ENCODE measurements at places on chromosomes 4 and X. TPM values are rescaled to one million over a fixed set of nuclear protein-coding genes. Genes with fewer than 3 reads are reported as not detected.

THAP9 gene
- 1.7 TPM for total RNA-seq

DNA sequence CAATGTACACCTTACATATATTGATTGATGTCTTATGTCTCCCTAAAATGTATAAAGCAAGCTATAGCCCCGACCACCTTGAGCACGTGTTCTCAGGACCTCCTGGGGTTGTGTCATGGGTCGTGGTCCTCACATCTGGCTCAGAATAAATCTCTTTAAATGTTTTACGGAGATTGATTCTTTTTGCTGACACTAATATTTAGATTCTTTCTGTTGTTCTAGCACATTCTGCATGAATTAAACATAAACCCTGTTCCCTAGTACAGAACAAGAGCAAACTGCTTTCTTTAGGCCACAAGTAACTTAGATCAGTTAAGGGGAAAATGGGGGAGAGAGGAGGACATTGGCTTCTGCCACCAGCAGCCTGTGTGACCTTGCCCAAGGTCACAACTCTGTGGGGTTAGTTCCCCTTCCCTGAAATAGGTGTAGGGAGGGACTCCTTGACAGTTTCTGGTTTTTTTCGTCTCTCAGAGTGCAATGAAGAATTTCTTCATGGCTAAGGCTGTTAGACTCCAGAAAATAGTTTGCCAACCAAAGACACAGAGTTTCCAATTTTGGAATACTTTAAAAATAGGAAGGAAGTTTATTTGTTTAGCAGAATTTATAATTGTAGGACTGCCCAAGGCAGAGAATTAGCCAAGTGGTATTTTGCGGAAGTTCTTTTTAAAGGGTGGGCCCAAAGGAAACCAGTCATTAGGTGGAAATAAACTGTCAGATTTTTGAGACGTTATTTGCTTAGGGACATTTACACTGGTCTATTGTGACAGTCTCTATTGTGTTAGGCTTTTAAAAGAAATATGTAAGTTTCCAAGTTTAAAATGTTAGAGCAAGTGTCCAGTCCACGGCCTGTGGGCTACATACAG, 29.4 kb downstream of the PTTG2 start:
- no peak for DNase-seq

GRCh38 chrX:46777971-46778810, 19.3 kb upstream of the SLC9A7 start:
- no peak for DNase-seq

GRCh38 chrX:53481816-53482465, 47.8 kb upstream of the HSD17B10 start:
- peak; percentile 43 for DNase-seq

- DNase-seq = no peak
Observed at GRCh38 chr4:120225527-120225926, 158.9 kb upstream of the MAD2L1 start.

GRCh38 chr4:40070387-40070786, 13.7 kb downstream of the N4BP2 start:
- DNase-seq = no peak

RS1 gene
- not detected for total RNA-seq
